Tibial artery (tissue), 4 donors: ENCODE measurements at places on chromosomes 7 and 10.

DNA sequence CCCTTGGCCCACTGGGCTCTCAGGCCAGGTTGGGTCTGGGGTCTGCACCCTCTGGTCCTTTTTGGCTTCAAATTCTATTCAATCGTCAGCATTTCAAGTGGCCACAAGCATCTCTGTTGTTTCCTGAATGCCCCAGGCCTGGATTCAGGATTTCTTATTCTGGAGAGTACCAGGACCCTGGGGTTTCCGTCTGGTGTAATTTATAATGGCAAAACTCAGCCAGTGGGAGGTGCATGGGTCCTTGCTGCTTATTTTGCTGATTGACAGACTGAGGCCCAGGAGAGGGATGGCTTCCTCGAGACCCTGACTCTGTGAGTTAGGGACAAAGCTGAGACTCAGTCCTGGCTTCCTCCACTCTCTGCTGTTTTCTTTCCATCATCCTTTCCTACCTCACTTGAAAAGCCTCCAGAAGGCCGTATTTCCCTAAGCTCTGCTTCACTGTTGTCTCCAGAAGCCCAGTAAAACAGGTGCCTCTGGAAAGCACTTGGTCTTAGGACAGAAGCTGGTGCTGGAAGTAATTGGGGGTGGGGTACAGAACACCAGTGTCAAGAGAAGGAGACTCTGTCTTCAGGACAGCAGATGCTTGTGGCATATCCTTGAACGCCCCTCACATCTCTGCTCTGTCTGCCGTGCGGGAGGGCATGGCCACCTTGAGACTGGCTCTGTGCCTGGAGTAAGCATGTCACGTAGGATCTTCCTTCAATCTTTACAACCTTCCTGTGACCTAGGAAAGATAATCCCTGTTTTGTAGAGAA is 39.4 kb upstream of the SH2D4B start:
- peaks cover 5% of the 10 kb centered on the region for H3K4me1 ChIP-seq
- no peak for DNase-seq
- H3K4me3 ChIP-seq = no peak overlapping the region
- peak overlapping the region; percentile 62 for H3K27ac ChIP-seq
- no peaks in the 10 kb centered on the region for H3K27me3 ChIP-seq

DNA sequence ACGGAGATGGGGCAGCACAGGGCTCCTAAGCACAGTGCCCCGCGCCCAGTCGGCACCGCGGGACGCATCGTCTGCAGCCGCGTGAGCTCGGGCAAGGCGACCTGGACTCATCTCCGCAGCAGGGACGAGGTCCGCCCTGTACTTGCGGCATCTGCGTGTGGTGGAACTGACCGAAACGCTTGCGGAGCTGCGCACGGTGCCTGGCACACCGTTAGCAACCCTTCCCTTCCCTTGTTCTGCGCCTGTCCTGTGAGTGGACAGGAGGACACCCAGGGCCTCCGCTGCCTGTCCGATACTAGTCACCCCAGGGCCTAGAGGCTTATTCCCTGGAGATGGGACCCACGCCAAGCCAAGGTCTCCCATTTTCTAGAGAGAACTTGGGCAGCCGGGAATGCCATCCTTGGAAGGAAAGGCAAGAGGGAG is 98.5 kb downstream of the WDR11 start:
- peak overlapping the region; percentile 56 for H3K4me3 ChIP-seq
- no peaks in the 10 kb centered on the region for H3K27me3 ChIP-seq
- peaks cover 23% of the 10 kb centered on the region for H3K4me1 ChIP-seq
- H3K27ac ChIP-seq = no peak overlapping the region
- DNase-seq = no peak
- no peaks in the 10 kb centered on the region for H3K36me3 ChIP-seq

DNA sequence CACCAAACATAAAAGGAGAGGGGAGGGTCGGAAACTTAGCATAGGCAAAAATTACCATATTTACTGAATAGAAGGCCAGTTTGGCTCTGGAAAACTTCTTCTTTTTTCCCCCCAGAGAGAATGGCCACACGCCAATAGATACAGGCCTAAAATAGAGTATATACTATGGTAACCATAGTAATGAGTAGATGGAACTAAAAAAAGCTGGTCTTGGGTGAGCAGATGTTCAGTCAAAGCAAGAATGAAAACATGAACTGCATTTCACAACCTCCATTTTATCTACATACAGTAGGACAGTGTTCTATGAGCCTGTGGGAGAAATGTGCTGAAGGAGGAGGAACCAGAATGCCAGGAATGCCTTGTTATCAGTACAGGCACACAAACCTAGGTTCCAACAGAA is 141.7 kb upstream of the SEMA3A start:
- no peaks in the 10 kb centered on the region for H3K36me3 ChIP-seq
- no peaks in the 10 kb centered on the region for H3K27me3 ChIP-seq
- no peak overlapping the region for H3K4me3 ChIP-seq
- no peaks in the 10 kb centered on the region for H3K4me1 ChIP-seq

- H3K27ac ChIP-seq = no peak overlapping the region
- no peak overlapping the region for H3K4me3 ChIP-seq
- H3K27me3 ChIP-seq = no peaks in the 10 kb centered on the region
- H3K4me1 ChIP-seq = peaks cover 3% of the 10 kb centered on the region
- no peak for DNase-seq
- H3K36me3 ChIP-seq = no peaks in the 10 kb centered on the region
Measured at GRCh38 chr10:109996766-109997171, 11.0 kb upstream of the ADD3 start.

- H3K36me3 ChIP-seq = no peaks in the 10 kb centered on the region
- H3K4me3 ChIP-seq = no peak overlapping the region
- no peaks in the 10 kb centered on the region for H3K4me1 ChIP-seq
Measured at GRCh38 chr10:123395906-123396305, 241.7 kb downstream of the BUB3 start.

DNA sequence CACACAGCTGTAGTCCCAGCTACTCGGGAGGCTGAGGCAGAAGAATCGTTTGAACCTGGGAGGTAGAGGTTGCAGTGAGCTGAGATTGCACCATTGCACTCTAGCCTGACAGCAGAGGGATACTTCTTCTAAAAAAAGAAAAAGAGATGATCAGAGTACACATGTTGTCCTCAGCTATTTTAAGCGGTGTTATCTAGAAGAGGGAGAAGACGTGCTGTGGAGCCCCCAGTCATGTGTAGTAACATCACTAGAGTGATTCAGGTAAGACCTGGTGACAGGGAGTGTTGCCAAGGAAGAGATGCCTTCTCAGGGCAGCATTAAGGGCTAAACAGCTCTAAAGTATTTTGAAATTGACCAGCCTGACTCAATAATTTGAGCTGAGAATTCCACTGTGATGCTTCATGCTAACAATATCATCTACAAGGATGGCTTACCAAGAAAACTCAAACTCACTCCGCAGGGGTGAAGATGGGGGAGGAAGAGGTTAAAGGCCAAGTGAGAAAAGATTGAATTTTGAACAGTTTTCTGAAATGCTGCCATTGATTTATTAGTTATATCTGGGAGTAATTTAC is 97.4 kb downstream of the KLF6 start:
- no peaks in the 10 kb centered on the region for H3K4me1 ChIP-seq
- no peak for DNase-seq
- H3K4me3 ChIP-seq = no peak overlapping the region
- no peaks in the 10 kb centered on the region for H3K36me3 ChIP-seq
- H3K27me3 ChIP-seq = no peaks in the 10 kb centered on the region
- no peak overlapping the region for H3K27ac ChIP-seq

GRCh38 chr10:108392286-108392685 is 1227.8 kb upstream of the SORCS1 start:
- DNase-seq = no peak
- H3K4me1 ChIP-seq = no peaks in the 10 kb centered on the region
- no peaks in the 10 kb centered on the region for H3K36me3 ChIP-seq
- no peak overlapping the region for H3K27ac ChIP-seq
- H3K4me3 ChIP-seq = no peak overlapping the region

DNA sequence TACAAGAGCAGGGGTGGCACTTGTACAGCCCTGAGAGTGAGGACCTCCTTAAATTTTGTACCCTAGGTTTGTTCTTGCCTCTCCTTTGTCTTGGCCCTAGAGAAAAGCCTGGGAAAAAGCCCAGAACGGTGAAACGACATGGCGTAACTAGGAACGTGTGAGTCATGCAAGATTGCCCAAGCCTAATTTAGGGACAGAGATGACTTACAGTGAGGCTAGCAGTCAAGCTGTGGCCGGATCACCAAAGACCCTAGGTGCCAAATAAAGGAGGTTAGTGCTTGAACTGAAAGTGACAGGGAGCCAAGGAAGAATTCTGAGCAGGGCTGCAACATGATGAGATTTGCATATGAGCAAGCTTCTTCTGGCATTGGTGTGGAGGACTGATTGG is 25.1 kb downstream of the TBXAS1 start:
- H3K4me1 ChIP-seq = no peaks in the 10 kb centered on the region
- no peaks in the 10 kb centered on the region for H3K27me3 ChIP-seq
- H3K27ac ChIP-seq = peak overlapping the region; percentile 41
- DNase-seq = peak; percentile 75
- no peak overlapping the region for H3K4me3 ChIP-seq
- no peaks in the 10 kb centered on the region for H3K36me3 ChIP-seq

DNA sequence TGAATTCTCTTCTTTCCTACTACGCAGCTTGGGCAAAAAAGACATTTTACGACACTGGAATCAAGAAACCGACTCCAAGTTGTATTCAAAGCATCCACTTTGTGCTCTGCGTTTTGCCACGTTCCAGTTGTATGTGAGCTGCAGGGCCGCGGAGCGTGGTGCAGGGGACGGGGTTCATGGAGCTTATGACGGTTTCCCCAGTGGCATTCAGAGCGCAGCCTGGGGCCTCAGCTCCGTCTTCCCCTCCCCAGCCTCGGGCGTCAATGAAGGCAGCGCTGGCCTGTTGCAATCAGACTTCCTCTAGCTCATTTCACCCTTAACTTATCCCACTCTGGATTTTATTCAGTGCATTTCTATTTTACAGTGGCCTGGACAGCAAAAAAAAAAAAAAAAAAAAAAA is 403.4 kb upstream of the KLF6 start:
- H3K27ac ChIP-seq = no peak overlapping the region
- H3K4me1 ChIP-seq = no peaks in the 10 kb centered on the region
- DNase-seq = no peak
- no peaks in the 10 kb centered on the region for H3K27me3 ChIP-seq

- no peak overlapping the region for H3K27ac ChIP-seq
- H3K4me3 ChIP-seq = no peak overlapping the region
- H3K27me3 ChIP-seq = no peaks in the 10 kb centered on the region
- no peaks in the 10 kb centered on the region for H3K4me1 ChIP-seq
- H3K36me3 ChIP-seq = no peaks in the 10 kb centered on the region
Measured at GRCh38 chr10:44788147-44789129, 122.7 kb upstream of the TMEM72 start.

DNA sequence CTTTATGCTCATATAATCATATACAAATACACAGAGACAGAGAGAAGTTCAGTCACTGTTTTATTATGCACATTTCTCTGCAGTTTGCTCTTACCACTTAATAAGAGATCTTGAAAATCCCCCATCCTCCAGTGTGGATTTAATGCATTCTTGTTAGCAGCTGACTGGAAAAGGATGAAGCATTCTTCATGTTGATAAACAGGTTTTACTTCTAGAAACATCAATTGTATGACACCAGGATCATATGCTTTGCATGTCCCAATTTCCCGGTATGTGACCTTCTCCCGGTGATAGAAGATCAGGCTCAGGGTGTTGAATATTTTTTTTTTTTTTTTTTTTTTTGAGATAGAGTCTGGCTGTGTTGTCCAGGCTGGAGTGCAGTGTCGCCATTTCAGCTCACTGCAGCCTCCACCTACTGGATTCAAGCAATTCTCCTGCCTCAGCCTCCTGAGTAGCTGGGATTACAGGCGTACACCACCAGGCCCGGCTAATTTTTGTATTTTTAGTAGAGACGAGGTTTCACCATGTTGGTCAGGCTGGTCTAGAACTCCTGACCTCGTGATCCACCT is 6.2 kb upstream of the CREB3L2 start:
- DNase-seq = no peak
- H3K36me3 ChIP-seq = no peaks in the 10 kb centered on the region
- H3K4me3 ChIP-seq = no peak overlapping the region
- H3K27me3 ChIP-seq = peaks cover 3% of the 10 kb centered on the region
- H3K27ac ChIP-seq = no peak overlapping the region

GRCh38 chr7:45584261-45585210 is 10.4 kb downstream of the ADCY1 start:
- no peak overlapping the region for H3K27ac ChIP-seq
- DNase-seq = no peak
- H3K36me3 ChIP-seq = no peaks in the 10 kb centered on the region
- no peak overlapping the region for H3K4me3 ChIP-seq
- H3K4me1 ChIP-seq = no peaks in the 10 kb centered on the region
- peaks cover 11% of the 10 kb centered on the region for H3K27me3 ChIP-seq
